Activated CD8-positive, alpha-beta memory T cell treated with anti-CD3 and anti-CD28 coated beads, Interleukin-2, amount 50 U/mL, for 48 hours (primary cell): ENCODE measurements at places on chromosomes 1 and 21.

- DNase-seq, result peak; percentile 65
These were observed 33.4 kb upstream of the ATP5PO start for GRCh38 chr21:33948951-33949444.

DNA sequence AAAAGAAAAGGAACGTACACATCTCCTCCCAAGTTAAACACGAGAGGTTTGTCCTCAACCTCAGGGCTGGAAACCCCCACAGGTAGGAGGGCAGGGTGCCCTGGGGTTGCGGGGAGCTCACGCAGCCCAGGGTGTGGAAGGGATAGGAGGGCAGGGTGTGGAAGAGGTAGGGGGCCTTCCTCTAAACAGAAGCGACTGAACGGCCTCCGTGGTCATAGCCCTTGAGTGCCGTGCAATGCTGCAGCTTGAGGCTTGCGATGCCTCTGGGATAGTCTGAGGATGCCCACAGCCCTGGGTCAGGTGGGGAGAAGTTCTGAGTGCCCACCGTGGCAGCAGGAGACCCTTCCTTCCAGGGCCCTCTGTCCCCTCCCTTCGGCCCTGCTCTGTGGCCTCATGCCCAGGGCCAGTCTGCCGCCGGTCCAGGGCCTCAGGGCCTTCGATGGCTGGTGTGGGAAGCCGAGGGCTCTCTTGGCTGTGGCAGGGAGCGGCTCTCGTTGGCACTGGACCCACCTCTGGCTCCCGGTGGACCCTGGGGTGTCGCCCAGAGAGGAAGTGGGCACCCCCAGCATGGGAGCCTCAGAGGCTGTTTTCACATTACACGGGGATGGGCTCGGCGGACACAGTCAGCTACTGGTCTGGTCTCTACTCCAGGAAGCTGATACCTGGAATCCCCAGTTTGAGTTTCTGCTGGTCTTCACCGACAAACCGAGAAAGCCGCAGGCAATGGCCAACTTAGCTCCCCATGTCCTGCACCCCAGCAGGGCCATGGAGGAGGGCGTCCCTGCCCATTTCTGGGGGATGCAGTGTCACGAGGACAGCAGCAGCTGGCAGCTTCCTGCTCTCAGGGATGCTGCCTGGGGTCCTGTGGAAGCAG is 6.4 kb upstream of the CDK11B start:
- no peak for DNase-seq

GRCh38 chr1:153180556-153180955 is 22.7 kb upstream of the LELP1 start:
- no peak for DNase-seq

GRCh38 chr1:67336783-67337182 is 29.1 kb downstream of the IL12RB2 start:
- peak; percentile 65 for DNase-seq

DNA sequence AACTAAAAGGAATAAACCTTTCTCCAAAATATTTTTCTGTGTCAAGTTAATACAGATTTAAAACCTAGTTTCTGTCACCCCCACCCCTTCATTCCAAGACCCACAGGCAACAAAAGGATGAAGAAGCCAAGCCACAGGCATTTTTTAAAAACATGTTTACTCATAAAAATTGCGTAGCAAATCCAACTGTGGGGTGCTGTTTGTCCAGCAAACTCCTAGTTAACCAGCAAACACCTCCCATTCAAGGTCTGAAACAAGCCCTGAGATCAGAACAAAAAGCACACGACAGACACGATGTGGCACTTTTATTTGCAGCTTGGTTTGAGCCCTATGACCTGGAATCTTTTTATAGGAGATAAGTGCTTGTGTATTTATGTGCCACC is 149.9 kb upstream of the CAMK1G start:
- DNase-seq, result no peak

- DNase-seq, result no peak
These were observed 62.5 kb downstream of the NDUFS5 start for GRCh38 chr1:39088658-39089057.

GRCh38 chr21:42579456-42580075 is 65.9 kb downstream of the SLC37A1 start:
- DNase-seq, result no peak

DNA sequence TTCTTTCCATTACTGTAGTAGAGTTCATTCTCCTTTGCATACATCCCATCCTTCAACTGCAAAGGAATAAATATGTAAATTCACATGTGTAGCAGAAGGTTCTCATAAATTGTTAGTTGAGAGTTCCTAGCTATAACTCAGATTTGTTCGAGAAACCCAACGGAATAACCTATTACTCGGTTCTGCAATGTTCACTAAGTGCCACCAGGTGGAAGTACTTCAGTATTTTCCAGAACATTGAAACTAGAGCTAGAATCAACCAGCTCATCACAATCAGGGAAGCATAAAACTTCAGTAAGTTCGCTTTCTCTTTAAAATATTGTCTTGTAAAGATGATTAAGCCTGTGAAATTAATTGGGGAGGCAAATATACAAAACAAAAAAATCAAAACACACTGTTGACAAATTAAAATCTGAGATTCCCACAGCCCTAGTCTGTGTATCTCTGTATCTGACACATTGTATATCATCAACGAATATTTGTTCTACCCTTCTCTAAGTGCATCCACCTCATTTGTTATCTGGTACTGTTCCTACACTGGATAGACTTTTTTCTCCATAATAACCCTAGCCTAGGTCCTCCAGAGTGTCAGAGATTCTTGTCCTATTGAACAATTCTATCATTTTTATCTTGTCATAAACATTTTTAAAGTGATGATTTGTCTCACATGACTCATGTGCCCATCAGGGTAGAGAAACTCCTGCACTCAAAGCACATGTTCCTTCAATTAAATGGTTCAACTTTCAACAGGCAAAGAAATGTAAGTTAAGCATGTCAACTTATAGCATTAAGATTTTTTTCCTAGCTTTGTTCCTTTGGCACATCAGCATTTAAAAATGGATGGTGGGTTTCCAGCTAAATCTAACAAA is 31.9 kb downstream of the MROH9 start:
- no peak for DNase-seq

DNA sequence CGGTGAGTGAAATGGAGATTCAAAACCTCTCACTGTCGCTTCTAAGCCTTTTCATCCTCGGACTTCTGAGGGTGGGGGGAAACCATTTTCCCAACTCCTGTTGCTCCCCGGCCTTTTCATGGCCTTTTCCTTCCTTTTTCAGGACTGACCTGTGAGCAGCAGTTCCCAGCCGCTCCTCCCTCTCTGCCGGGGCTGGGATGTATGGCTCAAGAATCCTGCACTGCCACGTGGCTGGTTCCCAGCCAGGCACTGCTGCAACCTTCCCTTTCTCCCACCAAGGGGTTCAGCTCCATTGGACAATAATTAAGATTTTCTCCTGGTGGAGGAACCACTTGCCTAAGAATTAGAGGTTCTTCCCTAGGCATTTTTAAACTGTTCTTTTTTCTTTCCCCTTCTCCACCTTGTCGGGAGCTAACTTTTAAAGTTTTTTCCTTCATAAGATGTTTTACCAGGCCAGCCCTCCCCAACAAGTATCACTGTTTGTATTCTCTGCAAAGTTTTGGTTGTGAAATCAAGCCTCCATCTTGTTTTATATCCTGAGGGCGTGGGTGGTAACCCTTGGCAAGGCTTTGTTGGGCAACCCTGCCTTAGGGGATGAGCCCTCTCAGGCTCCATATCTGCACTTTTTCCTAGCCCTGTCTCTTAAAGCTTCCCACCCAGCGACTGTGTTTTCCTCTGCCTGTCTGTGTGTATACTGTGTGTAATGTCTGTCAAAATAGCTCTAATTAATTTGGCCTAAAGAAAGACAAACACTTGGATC is 1166.6 kb upstream of the ADGRL2 start:
- no peak for DNase-seq

- no peak for DNase-seq
These were observed 75.8 kb downstream of the TM2D1 start for GRCh38 chr1:61648983-61649742.

- no peak for DNase-seq
These were observed 30.5 kb downstream of the NRIP1 start for GRCh38 chr21:15034126-15034853.

GRCh38 chr1:44217809-44218410 is 4.6 kb downstream of the DMAP1 start:
- DNase-seq, result peak; percentile 87

DNA sequence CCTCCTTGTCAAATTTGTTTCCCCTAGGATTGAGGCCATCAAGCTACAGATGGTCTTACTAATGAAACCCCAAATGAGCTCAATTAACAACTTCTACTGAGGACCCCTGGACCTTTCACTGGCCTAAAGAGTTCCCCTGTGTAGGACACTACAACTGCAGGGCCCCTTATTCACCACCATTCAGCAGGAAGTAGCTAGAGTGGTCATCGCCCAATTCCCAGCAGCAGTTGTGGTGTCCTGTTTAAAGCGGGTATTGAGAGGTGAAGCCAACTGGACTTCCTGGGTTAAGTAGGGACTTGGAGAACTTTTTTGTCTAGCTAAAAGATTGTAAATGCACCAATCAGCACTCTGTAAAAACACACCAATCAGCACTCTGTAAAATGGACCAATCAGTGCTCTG is 1466.9 kb downstream of the KCNT2 start:
- DNase-seq, result no peak

DNA sequence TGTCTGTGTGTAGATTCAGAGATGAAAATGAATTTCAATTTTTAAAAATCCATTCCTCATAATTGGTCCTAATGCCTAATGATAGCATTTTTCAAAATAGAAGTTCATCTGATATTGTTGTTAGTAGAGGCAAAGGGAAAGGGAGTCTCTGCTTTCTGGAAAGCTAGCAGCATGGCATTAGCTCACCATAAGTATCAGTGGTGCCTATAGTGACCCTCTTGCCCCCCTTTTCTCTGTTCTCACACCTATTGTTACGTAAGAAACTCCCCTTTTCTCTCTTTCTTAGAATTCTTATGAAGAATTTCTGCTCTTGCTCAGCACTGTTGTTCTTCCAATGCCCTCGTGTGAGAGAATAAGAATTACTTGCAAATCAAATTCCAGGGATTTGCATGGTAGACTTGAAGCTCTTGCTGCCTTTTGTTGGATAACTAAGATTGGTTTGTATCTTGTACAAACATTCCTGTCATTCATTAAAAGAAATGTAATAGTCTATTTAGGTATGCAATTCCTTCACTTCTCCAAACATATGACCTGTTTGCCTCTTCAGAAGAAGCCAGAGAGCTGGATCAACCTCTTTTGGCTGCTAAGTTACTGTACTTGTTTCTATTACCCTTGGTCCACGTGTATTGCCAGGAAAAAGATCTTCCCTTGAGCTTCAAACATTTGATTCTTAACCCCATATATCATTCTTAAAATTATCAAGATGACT is 69.2 kb upstream of the MAGI3 start:
- no peak for DNase-seq

- no peak for DNase-seq
These were observed 288.8 kb downstream of the DPYD start for GRCh38 chr1:97632075-97632474.

DNA sequence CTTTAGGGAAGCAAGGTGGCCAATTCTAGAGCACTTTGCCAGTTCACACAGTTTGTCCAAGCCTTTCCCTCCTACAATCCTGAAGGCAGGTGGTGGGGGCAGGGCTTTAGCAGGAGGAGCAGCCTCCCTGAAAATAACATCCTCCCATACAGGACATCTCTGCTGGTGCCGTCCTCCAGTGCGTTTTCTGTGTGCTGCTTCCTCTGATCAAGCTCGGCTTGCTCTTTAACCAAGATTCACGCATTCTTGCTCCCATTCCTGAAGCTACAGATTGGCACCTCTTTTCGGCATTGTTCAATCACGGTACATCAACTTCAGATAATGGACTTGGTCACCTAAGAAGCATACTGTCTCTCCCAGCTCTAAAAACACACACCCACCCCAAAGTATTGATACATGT is 7.5 kb upstream of the DPT start:
- no peak for DNase-seq

DNA sequence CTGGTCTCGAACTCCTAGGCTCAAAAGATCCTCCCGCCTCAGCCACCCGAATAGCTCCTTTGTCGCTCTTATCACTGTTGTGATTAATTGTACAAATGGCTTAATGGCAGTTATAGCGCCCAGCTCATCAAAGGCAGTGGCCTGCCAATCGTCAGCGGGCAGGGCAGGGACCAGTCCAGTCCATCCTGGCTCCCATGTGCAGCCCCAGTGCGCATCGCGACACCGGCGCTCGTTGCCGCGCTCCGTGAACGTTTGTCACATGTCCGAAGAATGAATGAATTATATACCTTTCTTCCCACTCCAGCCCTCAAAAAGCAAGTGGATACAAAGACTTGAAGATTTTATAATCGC is 18.4 kb downstream of the MTX1 start:
- DNase-seq, result peak; percentile 81

DNA sequence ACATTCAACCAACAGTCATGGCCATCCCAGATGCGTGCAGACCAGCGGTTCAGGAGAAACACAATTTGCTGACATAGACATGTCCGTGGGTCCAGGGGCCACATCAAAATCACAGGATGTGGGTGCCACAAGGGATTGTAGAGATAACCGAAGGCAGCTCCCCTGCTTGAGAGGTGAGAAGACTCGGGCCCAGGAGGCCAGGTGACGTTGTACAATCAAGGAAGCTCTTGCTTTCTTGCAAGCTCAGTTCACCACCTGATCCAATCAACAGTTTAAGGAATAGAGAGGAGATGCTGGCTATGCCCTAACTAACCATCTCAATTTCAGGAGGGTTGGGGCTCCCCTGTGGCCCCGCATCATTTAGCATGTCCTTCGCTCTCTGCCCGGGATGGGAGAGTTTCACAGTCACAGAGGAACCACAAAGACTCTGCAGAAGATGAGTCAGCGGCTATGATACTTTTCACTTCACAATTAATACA is 19.5 kb downstream of the UBASH3A start:
- DNase-seq, result peak; percentile 76

DNA sequence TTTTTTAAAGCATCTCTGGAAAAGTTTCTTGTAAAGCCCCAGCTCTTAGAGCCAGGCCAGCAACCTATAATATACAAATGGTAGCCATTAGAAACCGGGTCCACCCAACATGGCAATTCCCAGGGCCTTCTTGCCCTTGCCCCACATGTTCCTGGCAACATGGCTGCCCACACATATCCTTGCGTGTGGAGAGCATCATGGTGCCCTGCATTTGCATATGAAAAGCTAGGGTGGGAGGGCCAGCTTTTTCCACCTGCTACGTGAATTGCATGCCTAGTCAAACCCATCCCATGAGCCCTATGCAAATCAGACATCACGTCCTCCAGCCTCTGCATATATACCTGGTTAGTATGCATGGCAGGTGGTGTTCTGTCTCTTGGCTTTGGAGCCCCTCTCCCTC is 88.2 kb downstream of the RABGAP1L start:
- DNase-seq, result no peak

- no peak for DNase-seq
These were observed 66.5 kb upstream of the IGSF21 start for GRCh38 chr1:18041102-18041501.

- peak; percentile 70 for DNase-seq
These were observed 66.2 kb upstream of the IRF2BP2 start for GRCh38 chr1:234676103-234676594.
